Renal pelvis (tissue), 12 donors: ENCODE measurements at places on chromosomes 5 and 9. TPM values are rescaled to one million over a fixed set of nuclear protein-coding genes. Genes with fewer than 3 reads are reported as not detected.

The CCDC69 gene
- 5.2 TPM for polyA plus RNA-seq

The SOHLH1 gene
- polyA plus RNA-seq, result not detected

The PCDHA1 gene
- 0.15 TPM for polyA plus RNA-seq

GRCh38 chr5:56305001-56305950 is 72.1 kb upstream of the ANKRD55 start:
- DNase-seq, result no peak

DNA sequence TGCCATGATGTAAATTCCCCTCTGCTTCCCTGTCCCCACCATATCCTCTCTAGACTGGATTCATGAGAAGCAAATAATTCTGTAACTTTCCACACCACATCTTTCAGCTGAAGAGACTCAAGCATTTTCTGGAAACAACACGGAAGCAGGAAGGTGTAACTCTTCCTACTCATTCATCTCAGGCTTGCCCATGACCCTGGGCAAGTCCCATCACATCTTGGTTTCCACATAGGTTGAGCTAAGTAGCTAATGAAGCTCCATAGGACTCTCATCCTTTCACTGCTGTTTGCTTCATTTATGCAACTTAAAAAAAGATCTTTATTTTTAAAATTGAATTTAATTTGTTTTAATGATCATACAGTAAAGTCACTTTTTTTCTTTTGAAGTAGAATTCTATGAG is 32.7 kb upstream of the STARD4 start:
- no peak for DNase-seq
